Osteoblast (primary cell): ENCODE measurements at places on chromosomes 3 and 15. TPM values are rescaled to one million over a fixed set of nuclear protein-coding genes. Genes with fewer than 3 reads are reported as not detected.

CCDC39 gene
- not detected in 2 replicates for total RNA-seq

DNA sequence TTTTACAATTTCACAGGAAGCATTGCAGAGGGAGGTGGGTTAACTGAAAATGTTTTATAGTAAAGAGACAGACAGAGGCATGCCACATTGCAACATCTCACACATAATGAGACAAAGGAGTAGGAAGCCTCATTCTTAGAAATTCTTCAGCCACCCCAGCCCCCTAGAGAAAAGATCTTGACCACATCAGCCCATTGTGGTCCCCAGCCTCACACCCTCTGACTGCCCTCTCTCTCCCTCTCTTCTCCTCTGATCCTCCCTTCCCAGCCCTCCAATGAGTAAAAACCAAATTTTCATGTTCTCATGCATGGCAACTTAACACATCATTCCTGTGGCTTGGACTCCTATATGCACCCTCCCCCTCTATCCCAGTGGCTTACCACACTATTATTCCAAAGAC, 174.1 kb downstream of the UACA start:
- H3K36me3 ChIP-seq, result no peaks in the 10 kb centered on the region
- H3K27me3 ChIP-seq, result peaks cover 24% of the 10 kb centered on the region
- no peak overlapping the region for H3K27ac ChIP-seq

GRCh38 chr3:186432944-186433732, 71.1 kb upstream of the DGKG start:
- DNase-seq, result no peak
- no peaks in the 10 kb centered on the region for H3K4me1 ChIP-seq
- no peak overlapping the region for H3K4me3 ChIP-seq
- no peak overlapping the region for H3K27ac ChIP-seq

DNA sequence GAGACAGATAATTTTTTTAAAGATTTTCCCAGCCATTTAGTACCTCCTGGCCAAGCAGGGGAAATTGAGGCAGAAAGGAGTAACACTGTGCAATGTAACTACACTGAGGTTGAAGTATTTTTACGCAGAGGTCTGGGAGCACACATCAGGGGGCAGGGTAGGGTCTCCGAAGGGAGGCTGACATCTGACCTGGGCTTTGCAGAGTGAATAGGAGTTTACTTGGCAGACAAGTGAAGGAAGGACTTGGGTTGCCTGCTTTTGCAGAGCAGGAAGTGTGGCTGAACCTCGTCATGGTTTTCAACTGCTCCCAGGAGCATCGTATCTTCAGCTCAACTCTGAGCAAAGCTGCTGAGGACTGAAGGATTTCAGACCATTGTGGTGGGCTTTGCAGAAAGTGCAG, 66.2 kb downstream of the LRRK1 start:
- no peaks in the 10 kb centered on the region for H3K27me3 ChIP-seq
- DNase-seq, result no peak
- peaks cover 6% of the 10 kb centered on the region for H3K4me1 ChIP-seq
- H3K27ac ChIP-seq, result no peak overlapping the region
- H3K4me3 ChIP-seq, result no peak overlapping the region
